ENCODE measurements at places on chromosomes 16 and 17. TPM values are rescaled to one million over a fixed set of nuclear protein-coding genes. Genes with fewer than 3 reads are reported as not detected.

Gene CDRT4
- total RNA-seq, result 2.8 TPM

Gene AANAT
- not detected for total RNA-seq

Gene WDR59
- total RNA-seq, result 58.7 TPM

Gene EVI2A
- not detected for total RNA-seq

Gene SLX4
- 15.5 TPM for total RNA-seq

Gene CIITA
- 0.41 TPM for total RNA-seq

Gene GABARAP
- total RNA-seq, result 289 TPM

Gene TM4SF5
- not detected for total RNA-seq

Gene NPIPA5
- 0.26 TPM for total RNA-seq

Gene ADAMTS18
- not detected for total RNA-seq

Gene HBA2
- not detected for total RNA-seq

Gene TPSG1
- 4.6 TPM for total RNA-seq

Gene TOX3
- total RNA-seq, result 3.4 TPM

Gene CEP295NL
- 0.87 TPM for total RNA-seq

Gene SOX8
- total RNA-seq, result 1.8 TPM

Gene MYH8
- not detected for total RNA-seq

Gene KRTAP4-5
- not detected for total RNA-seq

Gene TNFRSF12A
- 156 TPM for total RNA-seq

Gene TEX14
- not detected for total RNA-seq

Gene KRTAP4-1
- not detected for total RNA-seq

Gene SLFN13
- 56.5 TPM for total RNA-seq

Gene CACNG5
- total RNA-seq, result 0.21 TPM

Gene CCL17
- total RNA-seq, result not detected

Gene CCL7
- total RNA-seq, result 0.31 TPM

Gene CDRT15
- not detected for total RNA-seq

Gene KAT7
- total RNA-seq, result 69.0 TPM

Gene CCL14
- total RNA-seq, result not detected

Gene OR3A2
- total RNA-seq, result not detected

Gene PLA2G10
- total RNA-seq, result 0.23 TPM

Gene SGCA
- not detected for total RNA-seq

Gene SPATA32
- 0.26 TPM for total RNA-seq

Gene MAPT
- 0.59 TPM for total RNA-seq

Gene GPR179
- total RNA-seq, result 0.03 TPM
